Activated CD8-positive, alpha-beta memory T cell treated with anti-CD3 and anti-CD28 coated beads, Interleukin-2, amount 50 U/mL, for 4 hours (primary cell): ENCODE measurements at places on chromosomes 7 and 10.

DNA sequence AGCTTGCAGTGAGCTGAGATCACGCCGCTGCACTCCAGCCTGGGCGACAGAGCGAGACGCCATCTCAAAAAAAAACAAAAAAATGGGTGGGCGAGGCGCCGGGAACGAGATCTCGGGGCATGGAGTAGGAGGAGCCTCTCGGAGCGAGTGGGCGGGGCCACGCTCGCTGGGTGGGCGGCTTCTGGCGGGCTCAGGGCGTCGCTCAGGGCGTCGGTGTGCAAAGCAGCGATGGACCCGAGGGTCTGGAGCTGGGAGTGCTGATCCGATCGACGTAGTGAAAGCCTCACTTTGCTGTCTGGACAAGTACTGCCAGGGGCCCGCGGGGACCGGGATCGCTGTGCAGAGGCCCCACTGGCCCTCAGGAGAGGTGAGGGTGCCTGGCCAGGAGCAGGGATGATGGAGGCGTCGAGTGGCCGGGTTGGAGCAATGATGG lies 22.6 kb upstream of the AMZ1 start:
- no peak for DNase-seq

DNA sequence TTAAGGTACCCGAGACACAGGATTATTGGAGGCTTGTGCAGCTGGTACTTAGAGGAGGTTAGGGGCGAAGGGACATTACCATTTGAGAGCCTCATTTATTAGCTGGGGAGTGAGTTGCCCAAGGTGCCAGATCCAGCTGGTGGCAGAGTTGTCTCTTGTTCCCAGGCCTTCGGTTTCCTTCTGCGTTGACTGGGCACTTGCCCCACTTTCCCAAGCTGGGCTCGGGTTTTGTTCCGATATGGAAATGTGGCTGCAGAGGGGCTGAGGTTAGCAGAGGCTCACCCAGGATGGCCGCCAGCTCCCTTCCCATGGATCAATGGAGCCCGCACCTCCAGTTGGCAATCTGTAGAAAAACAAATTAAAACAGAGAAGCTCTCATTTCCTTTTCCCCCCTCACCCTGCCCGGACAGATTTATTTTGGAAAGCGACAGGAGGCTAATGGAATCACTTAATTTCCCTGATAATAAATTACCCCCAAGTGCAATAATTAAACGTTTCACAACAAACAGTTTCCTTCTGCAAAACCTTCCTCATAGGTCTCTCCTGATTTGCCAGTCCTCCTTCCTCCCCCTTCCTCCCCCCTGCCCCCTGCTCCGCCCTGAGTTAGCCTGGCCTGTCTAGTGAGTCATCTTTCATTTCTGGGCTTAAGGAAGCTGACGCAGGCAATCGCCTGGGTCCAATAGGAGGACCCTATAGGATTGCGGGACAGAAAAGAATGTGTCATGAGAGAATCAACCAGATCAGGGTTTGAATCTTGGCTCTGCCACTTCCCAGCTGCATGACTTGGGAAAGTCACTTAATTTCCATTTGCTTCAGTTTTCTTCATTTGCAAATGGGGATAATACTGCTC lies 51.7 kb downstream of the ADRA2A start:
- DNase-seq, result no peak

DNA sequence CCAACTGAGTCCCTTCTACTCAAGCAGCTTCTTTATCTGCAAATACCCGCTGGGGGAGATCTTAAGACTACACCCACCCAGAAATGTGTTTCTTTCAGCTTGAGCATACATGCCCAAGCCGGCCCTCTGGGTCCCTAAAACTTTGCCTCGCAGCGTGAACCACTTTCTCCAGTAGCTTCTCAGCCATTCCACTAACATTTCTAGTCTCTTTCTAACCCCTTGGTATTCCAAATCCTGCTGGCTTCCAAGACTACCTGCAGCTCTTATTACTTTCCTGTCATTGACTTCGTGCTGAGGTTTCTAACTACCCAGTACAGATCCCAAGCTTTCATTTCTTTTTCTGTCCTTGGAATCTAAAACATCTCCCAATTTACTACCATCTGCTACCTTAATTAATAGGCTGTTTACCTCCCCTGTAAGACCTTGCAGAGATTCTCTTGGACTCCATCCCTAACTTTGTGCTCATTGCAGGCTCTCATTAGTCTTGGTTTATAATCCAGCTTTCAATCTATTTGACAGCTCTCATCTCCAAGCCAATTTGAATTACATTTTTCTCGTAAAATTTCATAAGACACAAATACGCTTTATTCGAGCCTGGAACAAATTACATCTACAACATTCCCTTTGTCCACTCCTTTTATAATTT lies 153.6 kb downstream of the FGFR2 start:
- no peak for DNase-seq

GRCh38 chr7:45106-46090 lies 147.0 kb upstream of the FAM20C start:
- DNase-seq, result no peak

GRCh38 chr10:36021096-36021495 lies 379.0 kb upstream of the FZD8 start:
- no peak for DNase-seq

DNA sequence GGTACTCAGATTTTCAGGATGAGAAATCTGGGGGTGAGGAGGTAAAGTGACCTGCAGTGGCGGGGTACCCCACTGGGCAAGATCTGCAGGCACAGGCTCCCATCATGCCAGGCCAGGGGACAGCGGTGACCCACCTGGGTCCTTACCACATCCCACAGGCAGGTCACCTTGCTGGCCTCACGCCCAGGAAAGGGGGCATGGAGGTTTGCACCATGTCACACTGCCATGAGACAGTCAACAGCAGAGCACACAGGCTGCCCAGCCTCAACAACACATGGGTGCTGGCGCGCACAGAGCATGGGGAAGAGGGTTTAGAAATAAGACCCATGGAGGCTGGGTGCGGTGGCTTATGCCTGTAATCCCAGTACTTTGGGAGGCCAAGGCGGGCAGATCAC lies 914 bp downstream of the PKD1L1 start:
- DNase-seq, result no peak

DNA sequence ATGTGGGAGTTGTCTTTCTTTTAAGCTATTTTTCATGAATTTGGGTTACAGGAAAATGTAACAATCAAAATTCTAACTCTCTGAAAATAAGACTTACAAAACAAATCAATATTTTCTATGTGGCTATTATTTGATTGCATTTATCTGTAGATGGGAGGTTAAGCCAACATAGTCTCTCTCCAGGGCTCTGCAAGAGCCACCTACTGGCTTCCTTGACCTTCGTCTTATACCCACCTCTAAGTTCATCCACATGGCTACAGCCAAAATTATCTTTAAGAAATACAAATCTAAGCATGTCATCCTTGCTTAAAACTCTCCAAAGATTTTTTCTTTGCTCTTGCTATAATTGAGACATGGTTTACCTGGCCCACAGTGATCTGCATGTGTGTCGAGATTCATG lies 14.2 kb downstream of the GRM3 start:
- no peak for DNase-seq
